ENCODE measurements at places on chromosomes 7 and 10.

- no peak for DNase-seq
Measured at GRCh38 chr7:150901160-150902035, 49.1 kb downstream of the AOC1 start.

DNA sequence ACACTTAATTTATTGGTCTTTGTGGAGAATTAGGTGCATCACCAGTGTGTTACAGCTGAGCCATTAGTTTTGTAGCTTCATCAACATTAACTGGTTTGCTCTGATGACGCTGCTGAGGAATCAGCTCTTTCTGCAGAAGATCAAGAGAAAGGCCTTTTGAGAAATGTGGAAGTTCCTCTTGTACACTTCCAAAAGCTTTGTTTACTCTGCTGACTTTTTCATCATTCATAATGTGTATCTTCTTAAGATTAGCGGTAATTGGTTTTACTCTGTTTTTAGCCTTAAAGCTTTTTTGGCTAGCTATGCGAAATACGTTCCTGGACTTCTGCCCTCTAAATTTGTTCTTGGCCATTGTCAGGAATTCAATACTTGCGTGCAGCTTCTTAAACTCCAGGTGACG lies 8.2 kb upstream of the PHYH start:
- DNase-seq = no peak

DNA sequence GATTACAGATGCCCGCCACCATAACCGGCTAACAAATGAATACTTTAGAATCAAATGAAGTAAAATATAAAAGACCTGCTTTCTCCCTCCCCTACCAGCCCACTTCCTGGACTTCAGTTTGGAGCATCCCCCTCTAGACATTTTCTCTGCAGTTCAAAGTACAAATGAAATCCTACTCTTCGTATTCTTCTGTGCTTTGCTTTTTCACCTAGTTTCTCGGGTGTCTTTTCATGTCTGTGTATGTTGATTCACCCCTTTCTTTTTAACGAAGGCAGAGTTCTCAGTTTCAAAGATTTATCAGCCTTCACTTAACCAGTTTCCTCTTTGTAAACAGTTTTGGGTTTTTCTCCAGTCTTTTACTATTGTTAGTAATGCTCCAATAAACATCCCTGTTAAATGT lies 145.9 kb upstream of the STK17A start:
- DNase-seq = no peak

- DNase-seq = no peak
Measured at GRCh38 chr7:100127866-100128636, 1.3 kb downstream of the MBLAC1 start.

DNA sequence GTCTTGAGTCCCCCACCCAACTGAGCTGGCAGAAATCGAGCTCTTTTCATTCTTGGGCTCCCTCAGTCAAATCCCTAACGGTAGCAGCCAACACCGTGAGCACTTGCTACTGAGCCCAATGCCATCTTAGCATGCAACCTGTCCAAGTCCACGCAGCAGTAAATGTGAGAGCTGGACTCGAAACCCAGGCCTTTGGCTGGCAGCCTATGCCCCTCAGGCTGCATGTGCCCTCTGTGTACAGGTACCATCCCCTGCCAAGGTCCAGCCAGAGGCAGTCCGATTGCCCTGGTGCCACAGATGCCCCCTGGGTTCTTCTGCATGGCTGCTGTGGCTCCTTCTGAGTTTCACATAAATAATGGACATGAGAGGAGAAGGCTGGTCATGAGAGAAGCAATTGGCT lies 1.2 kb upstream of the TMEM273 start:
- no peak for DNase-seq

GRCh38 chr10:101903827-101904550 lies 60.4 kb upstream of the KCNIP2 start:
- DNase-seq = no peak

- DNase-seq = no peak
Measured at GRCh38 chr7:90938371-90938770, 325.9 kb upstream of the FZD1 start.

GRCh38 chr7:2518737-2519118 lies 846 bp upstream of the LFNG start:
- no peak for DNase-seq

GRCh38 chr7:35253460-35253709 lies 515 bp downstream of the TBX20 start:
- DNase-seq = no peak

DNA sequence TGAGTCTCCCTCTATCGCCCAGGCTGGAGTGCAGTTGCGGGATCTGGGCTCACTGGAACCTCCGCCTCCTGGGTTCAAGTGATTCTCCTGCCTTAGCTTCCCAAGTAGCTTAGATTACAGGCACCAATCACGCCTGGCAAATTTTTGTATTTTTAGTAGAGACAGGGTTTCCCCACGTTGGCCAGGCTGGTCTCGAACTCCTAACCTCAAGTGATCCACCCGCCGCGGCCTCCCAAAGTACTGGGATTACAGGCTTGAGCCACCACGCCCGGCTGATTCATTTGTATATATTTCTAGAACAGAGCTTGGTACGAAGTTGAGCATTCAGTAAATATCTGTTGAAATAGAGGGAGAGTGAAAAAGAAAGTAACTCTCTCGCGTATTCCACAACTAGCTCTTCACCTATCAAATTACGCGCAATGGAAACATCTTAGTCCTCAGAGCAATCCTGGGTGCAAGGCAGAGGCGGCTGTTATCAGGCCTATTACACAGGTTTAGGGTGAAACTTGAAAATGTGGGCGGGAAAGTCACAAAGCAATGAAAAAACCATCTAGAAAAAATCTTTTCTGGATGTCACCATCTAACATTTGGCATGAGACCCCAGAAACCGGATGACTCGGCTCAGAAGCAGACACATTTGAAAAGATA lies 707 bp upstream of the GHITM start:
- no peak for DNase-seq

DNA sequence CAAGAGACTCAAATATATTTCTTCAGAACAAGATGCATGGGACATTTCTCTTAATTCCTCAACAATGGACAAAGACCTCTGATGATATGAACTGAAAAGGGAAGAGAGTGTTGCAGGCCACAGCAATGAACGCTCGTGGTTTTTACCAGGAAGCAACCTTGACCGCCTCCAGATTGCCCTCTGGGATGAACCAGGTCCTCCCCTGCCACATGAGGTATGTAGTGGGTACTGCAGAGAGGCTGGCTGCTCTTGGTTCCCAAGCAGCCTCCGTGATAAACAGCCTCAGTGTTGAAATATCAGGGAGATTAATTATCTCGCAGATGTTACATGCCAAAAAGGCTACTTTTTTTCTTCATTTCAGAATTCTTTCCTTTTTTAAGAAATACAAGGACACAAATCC lies 338.8 kb downstream of the ELMO1 start:
- DNase-seq = no peak

DNA sequence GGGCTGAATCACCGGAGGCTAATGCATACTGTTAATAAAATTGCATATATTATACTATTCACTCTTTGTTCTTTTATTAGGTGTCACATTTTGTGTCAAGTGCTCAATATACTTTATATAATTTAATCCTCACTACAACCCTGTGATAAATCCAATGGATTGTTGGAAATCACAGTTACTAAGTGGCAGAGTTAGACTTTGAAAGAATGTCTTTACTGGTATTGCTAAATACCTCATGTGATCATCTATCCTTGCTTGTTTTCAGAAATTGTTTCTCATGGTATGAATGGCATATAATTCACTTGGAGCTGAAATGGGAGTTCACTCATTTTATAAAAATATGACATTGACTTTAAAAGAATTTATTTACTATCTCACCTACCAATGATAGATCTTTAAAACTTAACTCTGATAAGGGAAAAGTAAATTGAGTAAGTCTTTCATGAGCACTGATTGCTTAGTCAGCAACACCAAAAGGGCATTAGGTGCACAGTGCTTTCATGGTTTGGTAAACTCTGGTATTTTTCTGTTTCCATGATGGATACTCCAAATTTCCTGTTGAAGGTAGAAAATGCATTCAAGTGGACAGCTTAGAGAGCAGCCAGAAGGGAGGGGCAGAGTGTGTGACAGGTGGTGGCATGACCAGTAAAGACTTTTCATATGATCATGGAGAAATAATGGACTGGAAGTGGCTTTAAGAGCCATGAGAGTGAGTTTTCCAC lies 22.6 kb downstream of the ENKUR start:
- DNase-seq = no peak

GRCh38 chr7:64888561-64888900 lies 14.5 kb upstream of the ZNF273 start:
- DNase-seq = no peak

DNA sequence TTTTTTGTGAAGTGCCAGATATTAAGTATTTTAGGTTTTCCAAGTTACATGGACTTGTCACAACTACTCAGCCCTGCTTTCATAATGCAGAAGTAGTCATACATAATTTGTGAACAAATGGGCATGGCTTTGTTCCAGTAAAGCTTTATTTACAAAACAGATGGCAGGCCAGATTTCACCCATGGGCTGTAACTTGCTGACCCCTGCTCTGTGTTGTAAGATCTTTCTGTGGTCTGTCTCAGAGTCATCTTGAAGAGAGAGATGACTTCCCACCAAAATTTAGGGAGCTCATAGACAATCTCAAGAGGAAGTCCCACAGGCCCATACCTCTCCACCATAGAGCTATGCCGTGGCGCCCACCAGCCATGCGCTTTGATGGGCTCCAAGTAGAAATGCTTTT lies 616.1 kb downstream of the LRMDA start:
- DNase-seq = no peak

DNA sequence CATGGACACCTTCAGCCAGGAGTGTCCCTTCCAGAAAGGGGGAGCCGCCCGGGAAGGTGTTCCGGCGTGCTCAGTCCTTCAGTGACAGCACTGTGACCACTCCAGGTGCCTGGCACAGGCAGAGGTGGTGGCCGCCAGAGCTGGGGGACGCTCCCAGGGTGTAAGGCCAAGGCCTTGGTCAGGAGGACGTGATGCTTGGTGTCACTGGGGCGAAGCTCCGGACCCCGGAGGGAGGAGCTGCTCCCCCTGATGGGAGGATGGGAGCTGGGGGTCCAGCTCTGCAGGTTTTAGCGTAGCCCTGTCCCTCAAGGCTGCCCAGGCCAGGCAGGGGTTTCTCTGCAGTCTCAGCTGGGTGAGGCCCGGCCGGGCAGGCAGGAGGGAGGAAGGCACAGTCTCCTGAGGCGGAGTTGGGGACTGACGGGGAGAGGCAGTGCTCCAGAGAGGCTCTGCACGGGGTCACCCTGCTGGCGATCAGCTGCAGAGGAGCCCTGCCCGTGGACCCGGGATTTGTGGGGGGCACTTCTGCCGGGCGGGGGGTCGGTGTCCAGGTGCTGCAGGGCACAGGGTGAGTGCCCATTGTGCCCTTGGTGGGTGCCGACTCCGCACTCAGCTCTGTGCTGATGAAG lies 56.5 kb upstream of the DNAJB6 start:
- DNase-seq = no peak

DNA sequence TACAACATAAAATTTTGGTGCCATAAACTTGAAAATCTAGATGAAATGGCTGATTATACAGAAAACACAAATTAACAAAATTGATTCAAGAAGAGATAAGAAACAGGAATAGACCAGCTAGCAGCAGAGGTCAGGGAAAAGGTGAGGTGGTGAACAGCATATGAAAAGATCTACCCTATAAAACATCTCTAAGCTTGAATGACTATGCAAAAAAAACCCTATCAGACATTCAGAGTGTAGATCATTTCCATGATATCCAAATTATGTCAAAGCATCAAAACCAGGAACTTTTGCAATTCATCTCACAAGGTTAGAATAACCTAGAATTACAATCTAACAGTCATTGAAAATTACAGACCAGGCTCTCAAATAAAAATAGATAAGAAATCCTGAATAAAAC lies 14.6 kb upstream of the BPGM start:
- no peak for DNase-seq

DNA sequence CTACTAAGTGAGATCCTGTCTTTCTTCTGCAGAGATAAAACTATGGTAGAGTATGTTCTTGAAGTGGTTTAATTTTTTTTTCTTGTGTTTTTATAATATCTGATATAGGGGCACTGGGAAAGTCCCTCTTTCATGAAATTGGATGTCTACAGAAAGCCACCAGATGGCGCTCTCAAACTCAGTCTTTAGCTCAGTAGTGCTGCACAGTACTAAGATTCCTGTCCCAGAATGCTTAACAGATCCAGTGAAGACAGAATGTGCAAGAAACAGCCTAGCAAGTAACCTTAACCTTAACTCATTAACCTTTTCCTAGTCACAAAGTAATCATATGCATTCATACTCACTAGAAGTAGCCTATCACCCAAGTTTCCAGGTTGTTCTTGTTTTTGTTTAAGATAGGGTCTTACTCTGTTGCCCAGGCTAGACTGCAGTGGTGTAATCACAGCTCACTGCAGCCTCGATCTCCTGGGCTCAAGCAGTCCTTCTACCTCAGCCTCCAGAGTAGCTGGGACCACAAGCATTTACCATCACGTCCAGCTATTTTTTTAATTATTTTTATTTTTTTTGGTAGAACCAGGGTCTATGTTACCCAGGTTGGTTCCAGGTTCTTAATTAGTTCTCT lies 56.7 kb downstream of the IDE start:
- DNase-seq = peak; percentile 68

DNA sequence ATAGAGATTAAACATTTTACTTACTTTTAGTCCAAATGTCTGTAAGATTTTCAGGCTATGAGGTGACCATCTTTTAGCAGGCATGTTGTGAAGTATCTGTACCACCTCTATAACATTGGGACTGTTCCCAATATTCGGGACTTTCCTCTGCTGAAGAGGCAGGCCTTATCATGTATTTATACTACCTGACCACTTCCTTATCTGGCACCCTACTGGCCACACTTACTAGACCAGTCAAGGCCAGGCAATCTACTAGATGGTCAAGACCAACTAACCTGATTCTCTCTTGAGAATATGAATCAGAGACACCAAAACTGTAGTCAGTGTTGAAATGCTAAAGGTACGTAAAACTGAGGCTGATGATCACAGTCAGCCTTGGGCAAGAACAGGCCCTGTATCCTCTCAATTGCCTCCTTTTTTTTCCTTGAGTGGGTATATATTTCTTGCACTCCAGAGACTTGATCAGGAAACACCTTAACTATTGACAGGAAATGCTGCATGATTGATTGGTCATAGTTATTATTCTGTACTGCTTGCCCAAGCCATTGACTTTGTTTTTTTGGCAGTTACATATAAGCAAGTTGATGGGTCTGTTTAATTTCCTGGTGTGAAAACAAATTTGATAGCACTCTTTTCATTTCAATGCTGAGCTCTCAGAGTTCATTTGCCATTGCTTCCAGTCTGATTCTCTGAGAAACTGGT lies 5.2 kb upstream of the PRKAR2B start:
- DNase-seq = no peak

- DNase-seq = no peak
Measured at GRCh38 chr10:77712207-77712606, 74.6 kb upstream of the KCNMA1 start.

DNA sequence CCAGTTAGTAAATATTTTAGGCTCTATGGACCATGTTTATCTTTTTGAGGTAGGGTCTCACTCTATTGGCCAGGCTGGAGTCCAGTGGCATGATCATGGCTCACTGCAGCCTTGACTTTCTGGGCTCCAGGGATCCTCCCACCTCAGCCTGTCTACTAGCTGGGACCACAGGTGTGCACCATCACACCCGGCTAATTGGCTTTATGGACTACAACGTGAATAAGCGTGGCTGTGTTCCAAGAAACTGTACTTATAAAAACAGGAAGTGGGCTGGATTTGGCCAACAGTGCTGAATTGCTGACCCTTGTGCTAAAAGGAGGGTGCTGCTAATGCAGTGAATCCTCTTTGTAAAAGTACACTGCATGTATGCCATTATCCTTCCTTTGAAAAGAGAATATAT lies 111.7 kb upstream of the CDK13 start:
- no peak for DNase-seq

Data from immature natural killer cell (primary cell).